ENCODE measurements at places on chromosomes 11 and 22. TPM values are rescaled to one million over a fixed set of nuclear protein-coding genes. Genes with fewer than 3 reads are reported as not detected.

Gene FIBIN
- polyA plus RNA-seq = 43.7 TPM

Gene CCND1
- 94.6 TPM for polyA plus RNA-seq

Gene MUC2
- polyA plus RNA-seq = 0.11 TPM

Gene FAM227A
- not detected for polyA plus RNA-seq

All from muscle of arm (tissue), 14 donors.